ENCODE measurements at places on chromosomes 3 and 15.

GRCh38 chr3:69594286-69594685 is 145.0 kb upstream of the MITF start:
- no peak for DNase-seq

DNA sequence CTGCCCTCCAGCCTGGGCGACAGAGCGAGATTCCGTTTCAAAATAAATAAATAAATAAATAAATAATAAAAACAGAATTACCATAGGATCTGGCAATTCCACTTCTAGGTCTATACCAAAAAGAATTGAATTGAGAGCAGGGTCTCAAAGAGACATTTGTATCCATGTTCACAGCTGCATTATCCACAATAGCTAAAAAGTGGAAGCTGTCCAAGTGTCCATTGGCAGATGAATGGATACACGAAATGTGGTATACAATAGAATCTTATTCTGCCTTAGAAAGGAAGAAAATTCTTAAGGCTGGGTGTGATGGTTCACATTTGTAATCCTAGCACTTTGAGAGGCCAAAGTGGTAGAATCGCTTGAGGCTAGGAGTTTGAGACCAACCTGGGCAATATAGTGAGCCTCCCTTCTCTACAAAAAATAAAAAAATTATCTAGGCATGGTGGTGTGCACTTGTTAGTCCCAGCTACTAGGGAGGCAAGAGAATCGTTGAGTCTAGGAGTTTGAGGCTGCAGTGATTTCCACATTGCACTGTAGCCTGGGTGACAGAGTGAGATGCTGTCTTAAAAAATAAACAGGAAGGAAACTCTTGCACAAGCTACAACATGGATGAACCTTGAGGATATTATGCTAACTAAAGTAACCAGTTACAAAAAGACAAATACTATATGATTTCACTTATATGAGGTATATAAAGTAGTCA is 24.2 kb downstream of the PFKFB4 start:
- no peak for DNase-seq

DNA sequence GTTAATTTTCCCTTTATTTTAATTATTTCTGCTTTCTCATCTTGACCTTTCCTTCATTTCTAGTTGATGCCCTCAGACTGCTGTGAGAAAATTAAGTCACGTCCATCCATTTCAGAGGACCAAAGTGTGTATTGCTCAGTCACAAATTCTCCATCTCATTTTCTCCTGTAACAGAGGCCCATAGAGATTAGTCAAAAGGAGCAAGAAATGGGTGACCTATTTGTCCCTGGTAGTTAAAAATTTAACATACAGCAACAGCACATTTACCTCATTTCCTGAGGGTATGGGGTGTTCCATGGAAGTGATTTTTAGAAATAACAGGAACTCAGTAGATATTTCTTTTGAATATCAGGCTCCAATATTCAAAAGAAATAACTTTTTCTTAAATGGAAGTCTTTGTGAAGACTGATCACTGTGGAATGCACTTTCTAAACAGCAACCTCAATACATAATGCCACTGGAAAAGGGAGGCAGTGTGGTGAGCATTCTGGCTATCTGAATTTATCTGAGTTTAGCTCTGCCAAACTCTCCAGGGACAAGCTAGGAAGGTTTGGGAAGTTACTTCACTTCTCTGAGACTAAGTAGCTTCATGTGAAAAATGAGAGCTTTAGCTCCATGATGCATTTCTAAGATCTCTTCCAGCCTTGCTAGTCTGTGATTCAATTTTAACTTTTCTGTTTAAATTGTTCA is 808.2 kb downstream of the SQOR start:
- DNase-seq = no peak

GRCh38 chr3:9168241-9168741 is 81.2 kb downstream of the SRGAP3 start:
- no peak for DNase-seq

DNA sequence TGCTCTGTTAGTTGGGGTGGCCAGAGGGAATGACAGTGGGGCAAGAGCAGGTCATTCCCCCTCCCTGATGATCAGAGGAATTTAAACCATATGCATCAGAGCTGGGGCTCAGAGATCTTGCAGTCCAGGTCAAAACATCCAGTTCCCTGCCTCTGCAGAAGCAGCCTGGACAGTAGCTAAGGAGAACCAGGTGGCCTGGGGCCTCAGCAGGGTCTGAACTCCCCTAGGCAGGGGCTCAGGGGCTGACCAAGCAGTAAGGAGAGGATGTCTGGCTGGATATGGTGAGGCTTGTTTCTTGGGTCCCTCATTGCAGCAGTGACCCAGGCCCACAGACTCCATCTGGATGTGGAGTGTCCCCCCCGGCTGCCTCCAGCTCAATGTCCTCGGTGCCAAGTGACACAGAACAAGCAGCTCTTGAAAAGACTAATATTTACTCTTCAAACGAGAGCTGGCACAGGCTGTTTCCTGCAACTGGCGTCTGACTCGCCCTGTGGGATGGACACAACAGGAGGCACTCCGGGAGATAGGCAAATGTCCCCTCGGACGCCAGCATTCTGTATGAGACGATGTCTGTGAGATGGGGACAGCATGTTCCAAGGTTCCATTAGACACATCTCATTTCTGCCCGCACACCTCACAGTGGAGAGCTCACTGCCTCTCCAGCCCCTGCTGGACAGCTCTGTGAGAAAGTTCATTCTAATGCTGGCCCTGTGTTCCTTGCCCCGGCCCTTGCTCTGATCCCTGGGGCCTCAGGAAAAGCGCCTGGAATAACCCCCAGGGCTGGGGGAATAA is 37.1 kb downstream of the SEC22C start:
- peak; percentile 24 for DNase-seq

GRCh38 chr3:47646362-47646761 is 67.7 kb upstream of the CSPG5 start:
- no peak for DNase-seq

DNA sequence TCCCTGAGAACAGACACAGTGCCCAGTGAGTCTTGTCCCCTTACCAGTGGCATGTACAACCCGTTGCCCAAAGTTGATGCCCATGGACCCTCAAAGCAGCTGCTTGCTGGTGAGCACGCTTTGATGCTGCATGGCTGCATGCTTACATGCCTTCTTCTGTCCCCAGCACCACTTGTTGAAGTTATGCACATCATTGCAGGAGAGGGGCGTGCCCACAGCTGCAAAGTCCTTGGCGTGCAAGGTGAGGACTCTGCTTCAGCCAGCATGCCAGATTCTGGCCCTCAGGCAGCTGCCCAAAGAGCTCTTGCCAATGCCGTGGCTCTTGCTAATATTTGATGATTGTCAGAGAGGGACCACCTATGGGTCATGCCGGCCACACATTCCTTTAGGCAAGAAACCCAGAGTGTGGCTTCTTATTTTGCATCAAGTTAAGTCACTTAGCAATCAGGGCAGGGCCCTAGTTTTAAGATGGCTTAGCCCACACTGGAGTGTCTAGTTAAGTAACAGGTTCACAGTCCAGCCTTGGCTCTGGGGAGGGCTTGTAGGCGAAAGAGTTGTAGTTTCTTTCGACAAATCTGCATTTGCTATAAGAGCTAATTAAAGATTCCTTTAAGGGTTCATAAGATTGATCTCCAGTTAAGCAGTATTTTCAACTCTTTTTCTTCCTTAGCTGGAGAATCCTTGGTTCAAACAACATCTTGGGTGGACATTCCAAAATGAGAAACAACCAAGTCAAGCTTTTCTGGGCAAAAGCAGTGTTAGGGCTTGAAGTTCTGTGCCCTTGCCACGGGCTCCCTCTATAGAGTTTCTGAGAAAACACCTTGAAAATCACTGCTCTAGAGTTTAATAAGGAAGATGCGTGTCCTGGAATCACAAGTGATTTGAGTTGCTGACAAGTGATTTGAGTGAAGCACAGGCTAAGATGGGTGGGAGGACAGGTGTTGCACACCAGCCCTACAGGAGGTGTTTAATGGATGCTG is 128.6 kb downstream of the SLCO3A1 start:
- DNase-seq = no peak

DNA sequence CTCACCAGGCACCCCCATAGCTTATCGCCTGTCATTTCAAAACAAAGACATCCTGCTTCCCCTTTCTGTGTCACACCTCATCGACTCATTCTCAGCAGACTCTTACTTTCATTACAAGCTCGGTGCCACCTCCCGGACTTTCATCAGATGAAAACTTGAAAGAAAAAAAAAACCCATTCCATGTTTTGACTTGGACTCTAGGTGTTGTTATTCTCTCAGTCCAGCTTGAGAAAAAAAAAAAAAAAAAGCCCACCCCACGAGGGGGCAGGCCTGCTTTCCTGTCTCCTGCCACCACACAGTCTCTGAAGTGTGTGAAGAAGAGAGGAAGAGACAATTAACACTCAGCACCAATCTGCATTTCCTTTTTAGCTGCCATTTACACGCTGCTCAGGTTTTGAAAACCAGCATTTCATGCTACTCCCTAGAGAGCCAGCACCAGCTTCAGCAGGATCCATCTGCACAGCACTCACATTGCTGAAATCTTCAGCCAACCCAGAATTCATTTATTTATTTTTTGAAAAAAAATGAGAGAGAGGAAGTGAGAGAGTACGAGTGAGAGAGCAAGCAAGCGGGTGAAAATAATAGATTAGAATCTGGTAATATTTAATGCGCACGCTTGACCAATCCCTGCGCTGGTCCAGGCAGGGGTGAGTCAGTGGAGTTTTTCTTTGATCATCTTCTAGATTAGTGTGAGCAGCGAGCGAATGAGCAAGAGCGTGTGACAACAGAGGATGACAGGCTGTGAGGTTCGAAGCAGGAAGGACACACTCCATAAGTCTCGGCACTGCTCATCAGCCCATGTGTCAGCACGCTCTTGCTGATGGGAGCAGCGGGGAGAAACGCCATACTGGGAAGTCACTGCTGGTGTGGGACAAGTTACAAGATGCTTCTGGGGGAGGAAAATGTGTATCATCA is 23.5 kb downstream of the ZNF80 start:
- peak; percentile 9 for DNase-seq

DNA sequence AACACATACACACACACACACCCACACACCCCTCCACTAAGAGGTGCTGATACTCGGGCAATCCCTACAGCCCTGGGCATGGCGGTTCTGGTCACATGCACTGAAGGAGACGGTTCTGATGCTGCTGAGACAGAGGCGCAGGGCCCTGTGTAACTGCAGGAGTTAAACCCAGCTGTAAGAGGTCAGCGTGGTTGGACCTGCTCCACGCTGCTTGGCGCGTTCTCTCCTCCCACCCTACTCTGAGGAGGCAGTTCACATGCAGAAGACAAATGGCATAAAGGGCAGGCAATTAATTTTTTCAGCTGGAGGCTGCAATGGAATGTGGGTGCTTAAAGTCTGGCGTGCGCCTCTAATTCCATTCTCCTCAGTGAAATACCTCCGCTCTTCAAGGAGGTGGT is 35.2 kb downstream of the GRK7 start:
- DNase-seq = no peak

- DNase-seq = no peak
Observed at GRCh38 chr3:189222927-189223636, 51.3 kb downstream of the TPRG1 start.

GRCh38 chr3:17643691-17644090 is 98.7 kb downstream of the TBC1D5 start:
- DNase-seq = no peak

DNA sequence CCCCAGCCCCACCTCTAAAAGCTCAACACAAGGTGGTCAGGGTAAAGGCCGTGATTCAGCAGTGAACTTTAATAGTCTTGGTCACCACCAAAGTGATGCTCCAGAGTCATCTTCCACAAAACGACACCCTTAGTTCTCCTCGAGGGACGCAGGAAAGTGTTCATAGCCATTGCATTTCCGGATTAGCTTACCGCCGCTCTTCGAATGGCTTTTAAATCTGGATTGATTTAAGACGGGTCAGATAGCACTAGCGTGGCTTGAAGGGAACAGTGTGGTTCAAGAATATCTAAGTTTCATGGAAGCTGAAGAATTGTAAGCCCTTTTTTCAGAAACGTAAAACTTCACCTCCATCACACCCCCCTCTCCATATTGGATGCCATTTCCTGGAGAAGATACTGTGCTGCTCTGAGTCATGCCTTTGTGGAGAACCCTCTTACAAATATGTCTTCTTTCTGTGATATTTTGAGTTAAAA is 829 bp downstream of the RNF7 start:
- DNase-seq = peak; percentile 51

Measured in NCI-H748 treated with DMSO at 0.1 percent for 48 hours (cell line).